ENCODE measurements at places on chromosomes 1 and 21. TPM values are rescaled to one million over a fixed set of nuclear protein-coding genes. Genes with fewer than 3 reads are reported as not detected.

DNA sequence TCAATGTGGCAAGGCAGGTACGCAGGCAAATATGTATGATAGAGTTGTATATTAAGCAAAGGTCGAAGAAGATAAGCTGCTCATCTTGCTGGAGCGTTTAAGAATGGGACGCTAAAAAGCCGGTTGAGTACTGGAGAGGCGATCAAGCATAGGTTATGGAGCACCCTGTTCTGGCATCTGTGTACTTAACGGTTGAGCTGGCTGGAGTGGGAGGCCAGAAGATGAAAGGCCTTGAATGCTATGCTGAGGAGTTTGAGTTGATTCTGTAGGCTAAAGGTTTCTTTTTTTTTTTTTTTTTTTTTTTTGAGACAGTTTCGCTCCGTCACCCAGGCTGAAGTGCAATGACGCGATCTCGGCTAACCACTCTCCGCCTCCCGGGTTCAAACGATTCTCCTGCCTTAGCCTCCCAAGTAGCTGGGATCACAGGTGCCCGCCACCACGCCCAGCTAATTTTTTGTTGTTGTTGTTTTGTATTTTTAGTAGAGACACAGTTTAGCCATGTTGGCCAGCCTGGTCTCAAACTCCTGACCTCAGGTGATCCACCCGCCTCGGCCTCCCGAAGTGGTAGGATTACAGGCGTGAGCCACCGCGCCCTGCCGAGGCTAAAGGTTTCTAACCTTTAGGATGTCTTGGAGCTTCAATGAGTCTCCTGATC is 850 bp upstream of the KHDC4 start:
- DNase-seq, result no peak

The ANXA9 gene
- not detected for total RNA-seq

GRCh38 chr1:58699011-58699762 is 675 bp downstream of the MYSM1 start:
- no peak for DNase-seq

DNA sequence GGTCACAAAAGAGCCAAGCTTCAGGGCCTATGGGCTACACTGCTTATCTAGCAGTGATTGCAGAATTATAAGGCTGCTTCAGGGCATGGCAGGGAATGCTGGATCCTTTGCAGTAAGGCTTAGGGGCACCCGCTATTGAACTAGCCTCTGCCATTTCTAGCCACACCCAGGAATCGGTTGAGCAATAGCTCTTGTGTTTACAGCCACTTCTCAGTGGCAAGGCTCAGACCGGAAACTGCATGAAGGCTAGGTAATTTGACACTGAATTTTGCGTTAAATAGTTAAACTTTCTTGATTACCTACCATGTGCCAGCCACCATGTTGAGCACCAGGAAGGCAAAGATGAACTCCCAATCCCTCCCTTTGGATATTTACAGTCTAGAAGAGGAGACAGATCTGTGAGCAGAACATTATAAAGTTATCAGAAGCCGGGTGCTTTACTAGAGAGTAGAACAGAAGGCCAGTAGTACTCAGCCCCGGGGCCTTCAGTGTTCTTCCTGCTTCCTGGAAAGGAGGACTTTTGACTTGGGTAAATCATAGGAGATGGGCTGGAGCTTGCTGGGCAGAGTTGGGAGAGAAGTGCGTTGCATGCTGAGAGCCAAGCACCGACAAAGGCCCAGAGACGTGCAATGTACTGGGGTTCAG is 98.6 kb upstream of the LPGAT1 start:
- DNase-seq, result no peak

The EPHB2 gene
- 48.0 TPM for total RNA-seq

- no peak for DNase-seq
Measured at GRCh38 chr1:221874285-221875003, 132.6 kb upstream of the DUSP10 start.

Data from chondrocyte (in vitro differentiated cells).